Lower lobe of right lung (tissue), 2 donors: ENCODE measurements at places on chromosomes 3 and 15.

DNA sequence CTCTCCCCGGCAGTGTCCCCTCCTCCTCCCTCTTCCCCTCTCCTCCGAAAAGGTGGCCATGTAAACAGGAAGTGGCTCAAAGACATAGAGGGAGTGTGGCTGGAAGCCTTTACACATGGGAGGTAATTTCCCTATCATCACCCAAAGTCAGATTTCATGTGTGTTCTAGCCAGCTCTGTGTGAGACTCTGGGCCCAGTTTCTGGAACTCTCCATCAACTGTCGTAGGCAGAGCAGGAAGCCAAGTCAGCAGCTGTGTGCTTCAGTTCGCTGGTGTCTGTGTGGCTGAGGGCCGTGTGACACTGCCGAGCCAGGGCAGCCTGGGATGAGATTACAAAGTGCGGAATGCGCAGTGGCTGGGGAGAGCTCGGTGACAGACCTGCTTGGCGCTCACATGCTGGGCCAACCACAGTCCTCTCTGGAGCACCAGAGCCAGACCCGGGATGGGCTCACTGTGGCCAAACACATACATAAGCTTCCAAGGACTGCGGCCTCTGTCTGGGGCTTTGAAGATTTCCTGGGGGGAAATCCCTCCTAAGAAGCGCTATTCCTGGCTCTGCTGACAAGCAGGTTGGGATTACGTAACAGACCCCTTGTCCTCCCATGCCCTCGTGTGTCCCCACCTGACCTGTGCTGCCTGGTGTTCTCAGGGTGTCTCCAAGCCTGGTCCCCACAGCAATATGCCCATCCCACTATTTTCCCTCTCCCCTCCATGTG, 50.7 kb downstream of the UMPS start:
- DNase-seq: peak; percentile 61

DNA sequence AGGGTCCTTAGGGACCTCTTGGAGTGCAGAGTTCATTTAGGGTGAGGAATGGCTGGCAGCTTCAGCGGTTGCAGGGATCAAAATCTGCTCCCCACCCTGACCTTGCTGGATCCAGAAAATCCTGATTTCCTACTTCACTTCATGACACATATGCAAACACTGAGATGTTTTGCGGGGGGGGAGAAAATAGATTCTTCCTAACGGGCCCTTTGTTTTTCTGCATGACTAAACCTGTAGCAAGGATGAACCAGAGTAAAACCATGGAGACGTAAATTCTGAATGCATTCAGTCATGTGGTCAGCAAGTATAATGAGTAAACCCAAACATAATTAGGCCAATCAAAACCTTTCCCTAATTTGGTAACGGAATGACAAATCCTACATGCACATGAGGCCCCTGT, 20.0 kb upstream of the RBP1 start:
- DNase-seq: no peak

DNA sequence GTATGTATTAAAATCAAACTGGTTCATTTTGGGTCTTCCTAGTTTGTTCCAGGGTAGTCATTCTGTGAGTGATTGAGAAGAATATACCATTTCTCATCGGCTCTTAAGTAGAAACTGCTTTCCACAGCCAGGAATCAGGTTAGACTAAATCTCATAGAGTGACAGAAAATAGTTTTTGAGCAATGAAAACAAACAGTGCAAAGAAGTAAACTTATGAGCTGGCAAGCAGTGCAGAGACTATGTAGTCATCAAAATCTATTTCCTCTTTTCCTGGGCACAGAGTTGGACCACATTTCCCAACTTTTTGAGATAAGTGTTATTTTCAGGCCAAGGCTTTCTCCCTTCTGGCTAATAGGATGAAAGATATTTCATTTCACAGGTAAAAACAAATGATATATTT, 66.5 kb downstream of the UBE3A start:
- DNase-seq: no peak

- DNase-seq: no peak
Measured at GRCh38 chr3:73271-73670, 123.3 kb upstream of the CHL1 start.

- DNase-seq: no peak
Measured at GRCh38 chr15:55789066-55789660, 46.2 kb upstream of the PRTG start.

DNA sequence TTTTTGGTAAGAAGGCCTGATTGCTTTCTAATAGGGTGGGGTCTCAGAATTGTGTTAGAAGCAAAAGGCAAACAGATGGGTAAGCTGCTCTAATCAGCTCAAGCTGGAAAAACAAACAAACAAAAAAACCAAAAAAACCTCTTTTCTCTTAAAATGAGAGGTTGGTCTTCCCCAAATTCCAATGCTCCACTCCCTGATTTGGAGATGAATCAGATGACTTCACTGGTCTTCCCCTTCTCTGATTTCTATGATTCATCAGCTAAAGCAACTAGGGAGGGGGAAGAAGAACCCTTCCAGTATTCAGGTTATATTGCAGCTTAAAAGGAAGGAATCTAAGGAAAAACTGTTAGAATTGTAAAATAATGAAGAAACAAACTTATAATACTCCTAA, 9.6 kb upstream of the ANXA2 start:
- no peak for DNase-seq

- no peak for DNase-seq
Measured at GRCh38 chr3:56342475-56342874, 125.8 kb downstream of the ERC2 start.

DNA sequence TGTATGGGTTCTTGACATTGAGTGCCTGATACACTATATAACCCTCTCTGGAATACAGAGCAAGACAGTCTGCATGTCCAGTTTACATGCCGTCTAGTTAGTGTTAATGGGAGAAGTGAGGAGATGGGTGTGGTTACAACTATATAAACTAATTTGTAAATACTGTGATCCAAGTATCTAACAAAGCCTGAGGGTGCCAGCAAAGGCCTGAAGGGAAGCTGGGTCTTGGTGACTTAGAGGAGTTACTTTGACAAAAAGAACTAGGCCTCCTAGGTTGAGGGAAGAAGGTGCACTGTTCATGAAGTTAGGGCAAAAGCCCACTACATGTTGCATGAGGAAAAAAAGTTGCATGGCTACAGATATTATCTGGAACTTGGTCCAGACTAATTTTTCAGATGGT, 2.3 kb downstream of the NSUN3 start:
- DNase-seq: no peak

DNA sequence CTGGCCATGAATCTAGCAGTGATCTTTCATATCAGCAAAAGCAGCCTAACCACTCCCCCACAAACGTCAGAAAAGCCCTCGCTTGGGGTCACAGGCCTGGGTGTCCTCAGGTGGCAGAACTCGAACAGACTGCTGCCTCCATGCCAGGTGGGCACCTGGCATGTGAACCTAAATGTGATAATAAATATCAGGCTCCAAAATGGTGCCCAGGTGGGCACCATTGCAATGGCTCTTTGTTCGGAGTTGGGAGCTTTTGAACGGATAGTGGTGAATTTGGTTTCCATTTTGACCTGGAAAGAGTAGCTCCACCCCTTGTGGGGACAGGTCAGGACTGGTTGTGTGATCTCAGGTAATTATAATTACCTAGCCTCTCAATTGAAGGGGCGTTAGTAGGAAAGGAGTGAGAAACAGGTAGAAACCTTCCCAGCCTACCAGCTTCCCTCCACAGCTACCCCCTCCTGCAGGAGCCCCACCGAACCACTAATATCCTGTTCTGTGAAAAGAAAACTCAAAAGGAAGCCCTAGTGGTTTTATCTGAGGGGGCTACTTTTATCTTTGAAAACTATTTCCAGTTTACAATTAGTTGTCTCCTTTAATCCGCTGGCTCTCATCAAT, 18.1 kb downstream of the MYO1E start:
- no peak for DNase-seq

DNA sequence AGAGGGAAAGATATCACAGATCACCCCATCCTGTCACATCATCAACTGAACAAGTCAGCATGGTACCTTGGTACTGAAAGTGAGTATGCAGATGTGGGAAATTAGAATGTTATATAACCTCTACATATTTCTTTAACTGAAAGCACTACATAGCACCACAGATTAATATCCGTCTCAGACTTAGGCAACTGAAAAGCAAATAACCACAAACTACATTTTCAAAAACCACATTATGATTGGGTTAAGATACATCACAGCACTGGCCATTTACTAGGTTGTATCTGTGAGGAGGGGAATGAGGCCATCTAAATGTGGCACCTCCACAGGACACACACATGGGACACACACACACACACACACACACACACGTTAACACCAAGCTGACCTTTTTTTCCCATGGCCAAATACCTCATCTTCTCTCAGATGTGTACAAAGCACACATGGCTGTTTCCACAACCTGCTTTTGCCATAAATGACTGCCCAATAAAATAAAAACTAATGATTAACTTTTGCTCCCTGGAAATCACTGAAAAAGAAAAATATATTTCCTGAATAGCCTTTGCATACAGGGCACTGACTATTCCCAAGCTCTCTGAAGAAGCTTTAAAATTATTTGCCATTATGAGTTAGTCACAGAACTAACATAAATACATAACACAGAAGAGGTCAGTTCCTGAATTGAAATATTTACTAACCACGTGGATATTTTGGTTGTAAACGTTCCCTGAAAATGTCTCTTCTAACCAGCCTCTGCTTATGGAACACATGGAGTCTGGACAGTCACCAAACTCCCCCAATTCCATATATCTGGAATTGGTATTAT, 60.1 kb downstream of the SUMF1 start:
- DNase-seq: no peak

GRCh38 chr3:72233571-72233970, 448.6 kb upstream of the PROK2 start:
- no peak for DNase-seq

DNA sequence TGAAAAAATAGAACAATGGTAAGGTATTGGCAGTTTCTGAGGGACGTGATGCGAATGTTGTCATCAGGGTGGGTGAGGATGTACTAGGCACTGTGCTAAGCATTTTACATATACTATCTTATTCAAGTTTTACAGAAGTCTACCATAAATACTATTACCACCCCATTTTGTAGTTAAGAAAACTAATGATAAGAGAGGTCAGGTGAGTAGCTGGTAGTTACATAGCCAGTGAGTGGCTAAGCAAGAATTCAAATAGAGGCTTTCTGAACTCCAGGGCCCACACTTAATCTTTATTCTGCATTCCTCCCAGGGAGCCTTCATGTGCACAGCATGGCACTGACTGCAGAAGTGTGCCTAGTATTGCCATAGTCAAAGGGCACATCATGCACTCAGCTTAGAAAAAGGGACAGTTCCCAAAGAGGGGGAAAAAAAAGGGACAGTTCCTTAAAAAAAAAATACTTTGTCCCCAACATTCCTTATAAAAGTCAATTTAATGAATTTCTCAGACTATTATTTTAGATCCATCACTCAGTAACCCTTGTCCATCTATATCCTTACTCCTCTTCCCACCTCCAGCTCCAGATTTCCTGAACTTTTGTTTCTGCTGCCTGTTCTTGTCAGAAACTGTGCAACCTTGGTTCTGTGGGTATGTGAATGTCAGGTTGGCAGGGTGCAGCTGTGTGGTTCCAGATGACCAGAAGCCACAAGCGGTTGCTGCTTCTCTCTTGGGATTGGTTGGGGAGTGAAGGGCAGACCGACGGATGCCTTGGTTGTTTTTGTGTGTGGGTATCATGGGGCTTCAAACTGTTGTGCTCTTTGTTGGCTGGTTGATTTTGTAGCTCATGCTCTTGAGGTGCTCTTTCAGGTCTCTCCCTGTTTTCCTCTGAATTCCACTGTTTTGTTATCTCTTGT, 8.3 kb downstream of the MAPKBP1 start:
- no peak for DNase-seq

- DNase-seq: no peak
Measured at GRCh38 chr3:110804856-110805255, 266.8 kb upstream of the NECTIN3 start.

GRCh38 chr3:71083726-71084131, 499.8 kb downstream of the FOXP1 start:
- no peak for DNase-seq

DNA sequence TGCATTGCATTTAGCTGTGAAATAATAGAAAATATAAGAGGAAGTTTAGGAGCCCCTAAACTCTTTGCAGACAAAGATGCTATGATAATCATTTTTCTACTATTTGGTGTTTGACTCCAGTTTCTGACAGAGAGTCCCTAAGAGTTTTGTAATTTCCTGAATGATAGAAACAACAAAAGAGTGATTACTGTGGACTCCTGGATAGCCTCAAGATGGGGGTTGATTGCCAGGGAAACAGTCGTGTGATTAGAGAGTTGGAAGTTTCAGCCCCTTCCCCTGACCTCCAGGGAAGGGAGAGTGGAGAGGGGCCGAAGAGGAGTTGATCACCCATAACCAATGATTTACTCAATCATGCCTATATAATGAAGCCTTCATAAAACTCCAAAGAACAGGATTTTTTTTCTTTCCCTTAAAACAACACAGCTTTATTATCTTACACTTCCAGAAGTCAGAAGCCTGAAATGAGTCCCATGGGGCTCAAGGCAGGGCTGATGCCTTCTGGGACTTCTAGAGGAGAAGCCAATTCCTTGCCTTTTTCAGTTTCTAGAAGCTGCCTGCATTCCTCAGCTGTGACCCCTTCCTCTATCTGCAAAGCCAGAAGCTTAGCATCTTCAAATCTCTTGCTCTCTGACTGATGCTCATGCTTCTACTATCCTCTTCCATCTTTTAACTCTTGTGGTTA, 292.3 kb upstream of the ZPLD1 start:
- no peak for DNase-seq

DNA sequence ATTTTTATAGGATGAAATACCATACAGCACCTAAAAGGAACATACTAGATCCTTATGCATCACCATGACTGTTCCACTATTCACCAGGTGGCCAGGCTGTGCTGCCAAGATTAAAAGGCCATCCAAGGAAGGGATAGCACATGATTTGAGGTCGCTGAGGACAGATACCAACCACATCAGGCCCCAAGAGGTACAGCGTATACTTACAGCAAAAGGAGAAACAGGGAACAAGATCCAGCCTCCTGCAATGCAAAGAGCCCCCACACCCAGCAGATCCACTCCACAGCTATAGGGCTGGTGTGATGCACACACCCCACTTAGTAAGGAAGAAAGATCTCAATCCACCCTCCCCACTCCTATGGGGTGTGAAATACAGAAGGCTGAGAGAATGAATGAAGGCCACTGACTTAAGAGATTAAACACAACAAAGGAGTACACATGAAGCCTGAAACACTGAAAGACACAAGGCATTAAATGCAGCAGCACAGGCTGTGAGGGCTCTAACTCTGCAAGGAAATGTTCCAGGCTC, 32.0 kb upstream of the ZNF445 start:
- DNase-seq: no peak

- DNase-seq: no peak
Measured at GRCh38 chr15:81516012-81516411, 142.0 kb upstream of the TMC3 start.
